ENCODE measurements at places on chromosomes 12 and 14.

DNA sequence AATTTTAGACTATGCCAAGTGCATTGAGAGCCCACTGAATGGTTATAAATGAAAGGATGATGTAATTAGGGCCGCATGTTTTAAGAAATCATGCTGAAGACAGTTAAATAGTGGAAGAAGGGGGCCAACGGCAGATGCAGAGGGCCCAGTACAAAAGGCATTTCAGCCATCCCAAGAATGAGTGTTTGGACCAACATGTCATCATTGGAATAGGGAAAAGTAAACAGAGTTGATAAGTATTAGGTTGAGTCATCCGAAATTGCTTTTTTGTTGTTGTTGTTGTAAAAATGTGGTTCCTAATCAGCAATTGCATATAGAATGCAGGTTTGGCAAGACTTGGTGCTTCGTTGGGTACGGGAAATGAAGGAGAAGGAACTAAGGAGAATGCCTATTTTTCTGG, 29.5 kb downstream of the BMP4 start:
- DNase-seq, result no peak

DNA sequence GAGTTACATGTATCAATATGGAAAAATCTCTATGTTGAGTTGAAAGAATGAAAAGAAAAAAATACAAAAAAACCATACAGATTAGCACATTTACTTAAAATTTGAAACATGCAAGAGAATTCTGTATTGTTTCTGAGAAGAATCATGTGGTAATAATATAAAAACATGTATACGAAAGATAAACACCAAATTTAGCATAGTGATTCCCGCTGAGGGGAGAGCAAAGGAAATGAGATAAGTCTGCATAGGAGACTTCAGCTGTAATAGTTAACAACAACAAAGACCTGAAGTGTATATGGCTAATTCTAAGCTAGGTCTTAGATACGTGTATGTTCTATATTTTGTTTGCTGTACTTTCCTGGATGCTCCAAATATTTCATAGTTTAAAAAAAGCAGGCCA, 46.5 kb downstream of the FNTB start:
- DNase-seq, result no peak

- DNase-seq, result no peak
Observed at GRCh38 chr12:41269056-41269455, 80.9 kb downstream of the PDZRN4 start.

- DNase-seq, result no peak
Observed at GRCh38 chr12:126157575-126157966, 1092.3 kb downstream of the AACS start.

GRCh38 chr14:25122843-25123242, 72.9 kb upstream of the STXBP6 start:
- no peak for DNase-seq

DNA sequence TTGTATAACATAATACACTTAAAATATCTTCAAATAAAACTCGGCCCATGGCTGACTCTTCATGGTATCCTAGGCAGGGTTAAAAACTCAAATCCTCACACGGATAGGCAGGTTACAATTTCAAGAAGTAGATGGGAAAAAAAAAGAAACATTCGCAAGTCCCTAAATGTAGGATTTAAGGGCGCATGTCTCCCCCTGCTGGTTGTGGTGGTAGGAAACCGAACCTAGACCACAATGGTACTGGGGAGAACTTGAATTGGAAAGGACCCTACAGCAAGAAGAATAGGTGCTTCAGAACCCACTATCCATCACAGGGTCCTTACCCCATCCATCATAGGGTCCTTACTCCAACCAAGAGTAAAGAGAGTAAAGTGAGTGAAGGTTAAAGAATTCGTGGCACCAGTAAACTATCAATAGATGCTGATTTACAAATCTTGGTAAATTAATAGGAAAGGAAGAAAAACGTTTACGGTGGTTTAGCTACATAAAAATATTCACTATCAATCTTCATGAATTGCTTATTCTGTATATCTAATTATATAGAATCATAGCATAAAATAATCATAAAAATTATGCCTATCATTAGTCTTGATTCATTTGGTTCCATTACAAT, 3.3 kb upstream of the CIPC start:
- peak; percentile 79 for DNase-seq

DNA sequence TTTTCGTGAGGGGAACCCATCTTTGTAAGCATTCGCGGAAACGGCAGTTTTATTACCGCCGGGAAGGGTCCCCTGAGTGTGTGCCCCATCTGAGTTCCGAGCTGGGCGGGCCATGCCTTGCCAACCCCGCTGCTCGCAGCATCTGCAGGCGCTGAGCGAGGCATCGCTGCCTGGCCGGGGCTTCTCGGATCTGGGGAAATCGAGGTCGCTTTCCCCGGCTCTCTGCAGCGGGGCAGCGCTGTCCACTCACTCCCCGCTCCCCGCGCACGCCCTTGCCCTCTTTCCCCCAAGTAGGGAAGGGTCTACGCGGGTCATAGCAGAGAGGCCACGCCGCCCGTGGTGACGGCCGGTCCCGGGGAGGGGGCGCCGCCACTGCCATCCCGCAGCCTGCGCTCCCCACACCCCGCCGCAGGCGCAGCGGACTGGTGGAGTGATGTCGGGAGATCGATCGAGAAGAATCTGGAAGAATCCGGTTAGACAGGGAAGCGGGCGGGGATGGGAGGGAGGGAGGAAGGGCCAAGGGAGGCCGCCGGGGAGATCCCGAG, 507 bp upstream of the FKBP4 start:
- peak; percentile 37 for DNase-seq

DNA sequence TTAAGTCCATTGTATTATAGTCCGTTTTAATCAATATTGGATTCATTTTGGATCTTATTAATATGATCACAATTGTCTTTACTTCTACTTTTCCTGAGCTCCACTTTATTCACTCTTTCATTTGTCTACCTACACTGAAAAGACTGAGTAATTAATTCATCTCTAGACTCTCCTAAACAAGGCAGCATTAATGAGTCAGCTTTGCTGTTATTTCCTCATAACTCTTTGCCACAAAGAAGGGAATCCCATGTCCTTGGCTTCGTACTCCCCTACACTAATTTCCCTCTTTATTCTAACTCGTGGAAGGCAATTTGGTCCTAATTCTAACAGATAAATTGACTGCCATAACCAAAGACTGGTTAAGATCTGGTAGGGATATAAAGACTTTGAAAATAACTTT, 91.9 kb downstream of the ARMH4 start:
- no peak for DNase-seq

All from NCI-H1092 (cell line).